ENCODE measurements at places on chromosomes 7 and 10. TPM values are rescaled to one million over a fixed set of nuclear protein-coding genes. Genes with fewer than 3 reads are reported as not detected.

The SEMA3A gene
- 8.9 TPM for total RNA-seq

The KLHL7 gene
- total RNA-seq, result 23.0 TPM

The EMX2 gene
- total RNA-seq, result not detected

The ANXA8L1 gene
- 85.5 TPM for total RNA-seq

The ATE1 gene
- 21.7 TPM for total RNA-seq

The C10orf105 gene
- total RNA-seq, result not detected

The CYP2C9 gene
- total RNA-seq, result not detected

The HTR5A gene
- total RNA-seq, result not detected

The UCN3 gene
- total RNA-seq, result not detected

The AGBL3 gene
- total RNA-seq, result 1.1 TPM

The CYREN gene
- 65.3 TPM for total RNA-seq

The CPN1 gene
- total RNA-seq, result 0.20 TPM

The SPDYE2B gene
- total RNA-seq, result not detected

The YWHAG gene
- 220 TPM for total RNA-seq

The TRPV6 gene
- not detected for total RNA-seq

The CAV2 gene
- 157 TPM for total RNA-seq

The CHAT gene
- not detected for total RNA-seq

The ZNF804B gene
- total RNA-seq, result not detected

The MLLT10 gene
- total RNA-seq, result 25.7 TPM

The PLEKHS1 gene
- not detected for total RNA-seq

All from A549 treated with CpdA at 1 μM for 4 hours (cell line).